ENCODE measurements at places on chromosomes 11 and 22. TPM values are rescaled to one million over a fixed set of nuclear protein-coding genes. Genes with fewer than 3 reads are reported as not detected.
A peak's percentile ranks its signal among the peaks of the same experiment; 100 is the strongest.

Gene KCNE3
- not detected for total RNA-seq

Gene SCN2B
- not detected for total RNA-seq

Gene SCGB1D2
- not detected for total RNA-seq

Gene ALDH3B1
- total RNA-seq, result 4.7 TPM

Gene TEX12
- total RNA-seq, result not detected

Gene UBQLNL
- 0.39 TPM for total RNA-seq

Gene LDLRAD3
- total RNA-seq, result 15.0 TPM

Gene RGL4
- total RNA-seq, result not detected

Gene MICAL3
- total RNA-seq, result 44.2 TPM

DNA sequence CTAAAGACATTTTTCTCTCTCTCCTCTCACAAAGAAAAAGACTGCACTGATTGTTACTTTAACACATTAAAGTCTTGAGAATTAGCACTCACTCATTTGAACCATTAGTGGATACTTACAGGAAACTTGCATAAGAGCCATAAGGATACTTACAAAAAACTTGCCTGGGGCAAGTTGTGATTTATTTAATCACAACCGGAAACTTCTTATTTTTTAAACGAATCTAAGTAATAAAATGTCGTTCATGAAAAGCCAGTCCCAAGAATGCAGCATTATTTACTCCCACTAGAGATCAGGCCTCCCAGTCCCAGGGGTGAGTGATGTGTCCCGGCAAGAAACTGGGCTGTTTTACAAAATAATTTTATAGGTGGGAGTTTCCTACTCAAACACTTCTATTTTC lies 59.3 kb upstream of the TTC12 start:
- no peak for DNase-seq
- H3K4me1 ChIP-seq, result no peaks in the 10 kb centered on the region
- no peak overlapping the region for H3K27ac ChIP-seq
- no peak overlapping the region for H3K4me3 ChIP-seq
- H3K36me3 ChIP-seq, result no peaks in the 10 kb centered on the region

DNA sequence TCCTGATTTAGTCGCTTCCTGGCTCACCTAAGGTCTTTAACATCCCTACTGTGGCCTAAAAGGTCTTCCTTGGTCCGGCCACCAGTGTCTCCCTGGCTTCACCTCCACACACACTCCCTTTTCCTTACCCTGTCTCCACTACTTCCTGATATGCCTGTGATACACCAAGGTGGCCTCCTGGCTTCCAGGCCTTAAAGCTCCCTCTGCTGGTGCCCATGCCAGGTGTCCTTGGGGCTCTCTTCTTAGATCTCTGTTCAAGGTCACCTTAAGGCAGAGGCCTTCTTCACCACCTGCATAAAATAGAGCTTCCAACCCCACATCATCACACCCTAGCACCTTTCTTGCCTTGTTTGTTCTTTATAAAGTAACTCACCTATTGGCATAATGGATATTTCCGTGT lies 787.7 kb downstream of the NTM start:
- H3K36me3 ChIP-seq, result no peaks in the 10 kb centered on the region
- DNase-seq, result no peak
- no peak overlapping the region for H3K27ac ChIP-seq
- no peak overlapping the region for H3K4me3 ChIP-seq

- no peak overlapping the region for H3K4me3 ChIP-seq
- H3K36me3 ChIP-seq, result no peaks in the 10 kb centered on the region
- H3K27me3 ChIP-seq, result no peaks in the 10 kb centered on the region
- H3K4me1 ChIP-seq, result peaks cover 15% of the 10 kb centered on the region
- H3K27ac ChIP-seq, result no peak overlapping the region
Observed at GRCh38 chr11:92632495-92632894, 337.0 kb upstream of the MTNR1B start.

DNA sequence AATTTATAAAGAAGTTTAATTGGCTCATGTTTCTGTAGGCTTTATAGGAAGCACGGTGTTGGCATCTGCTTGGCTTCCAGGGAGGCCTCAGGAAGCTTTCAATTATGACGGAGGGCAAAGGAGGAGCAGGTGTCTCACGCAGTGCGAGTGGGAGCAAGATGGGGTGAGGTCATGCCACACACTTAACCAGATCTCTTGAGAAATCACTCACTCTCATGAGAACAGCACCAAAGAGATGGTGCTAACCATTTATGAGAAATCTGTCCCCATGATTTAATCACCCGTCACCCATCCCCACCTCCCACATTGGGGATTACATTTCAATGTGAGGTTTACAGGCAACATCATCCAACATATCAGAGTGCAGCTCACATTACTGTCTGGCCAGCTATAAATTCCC lies 103.5 kb downstream of the ARHGAP8 start:
- no peak for DNase-seq
- no peaks in the 10 kb centered on the region for H3K4me1 ChIP-seq
- no peaks in the 10 kb centered on the region for H3K27me3 ChIP-seq
- H3K4me3 ChIP-seq, result no peak overlapping the region
- no peak overlapping the region for H3K27ac ChIP-seq

GRCh38 chr22:17116572-17117330 lies 4.4 kb downstream of the TMEM121B start:
- H3K4me3 ChIP-seq, result no peak overlapping the region
- no peaks in the 10 kb centered on the region for H3K36me3 ChIP-seq
- H3K4me1 ChIP-seq, result peaks cover 3% of the 10 kb centered on the region
- DNase-seq, result no peak

DNA sequence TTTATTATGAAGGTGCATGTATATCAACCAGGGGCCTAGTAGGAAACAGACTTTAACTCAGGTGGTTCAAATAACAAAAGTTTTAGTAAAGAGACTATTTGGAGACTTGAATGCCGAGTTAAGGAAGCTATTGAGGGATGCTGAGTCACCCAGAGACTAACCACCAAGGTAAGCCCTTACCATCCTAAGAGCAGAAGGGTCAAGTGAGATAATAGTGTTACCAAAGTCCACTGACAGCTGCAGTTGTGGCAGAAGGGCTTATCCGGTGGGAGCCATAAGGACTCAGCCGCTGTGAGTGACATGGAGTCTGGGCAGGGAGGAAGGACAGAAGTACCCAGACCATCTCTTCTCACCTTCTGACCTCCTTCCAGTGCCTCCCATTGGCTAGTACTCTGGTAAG lies 134.0 kb downstream of the INSC start:
- H3K27ac ChIP-seq, result no peak overlapping the region
- no peak overlapping the region for H3K4me3 ChIP-seq
- no peak for DNase-seq
- H3K36me3 ChIP-seq, result no peaks in the 10 kb centered on the region

DNA sequence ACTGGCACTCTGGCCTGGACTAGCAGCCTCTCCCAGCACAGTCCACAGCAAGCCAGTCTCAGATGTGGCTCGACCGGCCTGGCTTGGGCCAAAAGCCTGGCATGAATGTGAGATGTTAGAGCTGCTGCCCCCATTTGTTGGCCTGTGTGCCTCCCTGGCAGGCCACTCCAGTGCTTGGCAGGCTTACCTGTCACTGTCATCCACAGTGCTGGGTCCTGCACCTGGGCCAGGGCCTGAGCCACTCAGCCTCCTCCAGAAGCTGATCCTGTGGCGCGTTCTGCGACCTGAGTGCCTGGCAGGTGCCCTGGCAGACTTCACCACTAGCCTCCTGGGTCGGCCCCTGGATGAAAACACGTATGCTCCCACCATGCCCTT lies 36.1 kb downstream of the RRP8 start:
- no peak overlapping the region for H3K27ac ChIP-seq
- no peak for DNase-seq
- no peaks in the 10 kb centered on the region for H3K27me3 ChIP-seq
- H3K36me3 ChIP-seq, result no peaks in the 10 kb centered on the region

- no peak overlapping the region for H3K4me3 ChIP-seq
- peaks cover 29% of the 10 kb centered on the region for H3K4me1 ChIP-seq
- no peaks in the 10 kb centered on the region for H3K36me3 ChIP-seq
- H3K27me3 ChIP-seq, result no peaks in the 10 kb centered on the region
- peak; percentile 51 for DNase-seq
- H3K27ac ChIP-seq, result no peak overlapping the region
Observed at GRCh38 chr22:35643991-35644390, 4.3 kb upstream of the APOL6 start.

DNA sequence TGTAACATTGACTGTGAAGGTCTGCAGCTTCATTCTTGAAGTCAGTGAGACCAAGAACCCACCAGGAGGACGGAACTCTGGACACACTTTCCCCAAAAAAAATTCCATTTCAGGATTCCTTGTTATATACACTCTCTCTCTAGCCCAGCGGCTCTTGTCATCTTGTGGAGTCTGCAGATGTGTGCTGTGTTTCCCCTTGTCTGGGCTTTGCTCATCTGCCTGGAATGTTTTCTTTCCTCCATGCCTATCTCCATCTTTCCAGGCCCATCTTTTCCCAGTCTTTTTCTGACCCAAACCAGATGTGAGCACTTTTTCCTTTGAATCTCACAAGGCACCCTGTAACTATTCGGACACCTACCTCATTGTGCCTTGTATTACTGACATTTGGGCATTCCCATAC lies 5.1 kb upstream of the DRG1 start:
- H3K4me3 ChIP-seq, result no peak overlapping the region
- H3K27me3 ChIP-seq, result no peaks in the 10 kb centered on the region
- peaks cover 6% of the 10 kb centered on the region for H3K4me1 ChIP-seq
- H3K27ac ChIP-seq, result no peak overlapping the region
- DNase-seq, result no peak
- H3K36me3 ChIP-seq, result no peaks in the 10 kb centered on the region

DNA sequence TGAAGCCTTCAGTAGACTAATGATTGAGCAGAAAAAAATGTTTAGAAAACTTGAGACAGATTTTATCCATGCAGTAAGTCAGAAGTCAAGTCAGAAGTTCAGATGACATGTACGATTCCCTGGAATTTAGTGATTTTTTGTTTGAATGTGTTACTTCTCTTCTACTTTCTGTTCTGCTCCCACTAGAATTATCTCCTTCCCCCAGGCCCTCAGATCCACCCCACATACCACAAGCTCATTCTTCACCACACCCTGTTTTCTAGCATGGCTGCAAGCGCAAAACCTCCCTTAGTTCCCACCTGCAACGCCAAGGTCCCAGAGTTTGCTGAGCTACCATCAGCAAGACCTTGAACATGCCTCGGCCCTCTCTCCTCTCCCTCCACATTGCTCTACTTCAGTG lies 64.1 kb downstream of the KCNJ1 start:
- no peak overlapping the region for H3K4me3 ChIP-seq
- no peaks in the 10 kb centered on the region for H3K27me3 ChIP-seq
- peaks cover 38% of the 10 kb centered on the region for H3K4me1 ChIP-seq
- H3K36me3 ChIP-seq, result peaks cover 28% of the 10 kb centered on the region
- no peak for DNase-seq
- H3K27ac ChIP-seq, result no peak overlapping the region

DNA sequence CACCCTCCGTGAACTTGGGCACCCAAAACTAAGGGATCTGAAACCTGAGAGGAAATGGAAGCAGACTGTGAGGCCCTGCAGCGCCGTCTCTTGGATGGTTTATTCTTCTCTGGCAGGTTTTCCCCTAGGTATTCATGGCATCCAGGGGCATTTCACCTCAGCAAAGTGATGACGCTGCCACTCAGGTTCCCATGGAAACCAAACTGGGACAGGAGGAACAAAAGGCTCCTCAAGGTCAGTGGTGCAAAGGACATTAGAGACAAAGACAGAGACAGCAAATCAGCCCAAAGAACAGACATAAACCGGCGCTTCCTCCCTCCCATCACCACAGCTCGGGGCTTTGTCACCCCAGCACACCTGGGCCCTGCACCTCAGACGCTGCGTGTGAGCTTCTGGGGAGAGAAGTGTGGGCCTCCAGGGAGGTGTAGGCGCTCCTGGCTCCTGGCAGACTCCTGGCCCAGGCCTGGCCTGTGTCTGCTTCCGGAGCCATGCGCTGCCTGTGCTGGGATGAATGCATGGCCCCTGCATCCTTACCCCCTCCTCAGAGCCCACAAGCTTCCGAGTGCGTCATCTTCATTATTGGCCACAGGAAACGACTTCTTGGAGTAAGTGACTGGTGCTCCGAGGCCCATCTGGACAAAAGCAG lies 5.9 kb downstream of the TP53AIP1 start:
- H3K4me3 ChIP-seq, result no peak overlapping the region
- no peaks in the 10 kb centered on the region for H3K36me3 ChIP-seq
- no peak for DNase-seq
- peaks cover 21% of the 10 kb centered on the region for H3K27me3 ChIP-seq

DNA sequence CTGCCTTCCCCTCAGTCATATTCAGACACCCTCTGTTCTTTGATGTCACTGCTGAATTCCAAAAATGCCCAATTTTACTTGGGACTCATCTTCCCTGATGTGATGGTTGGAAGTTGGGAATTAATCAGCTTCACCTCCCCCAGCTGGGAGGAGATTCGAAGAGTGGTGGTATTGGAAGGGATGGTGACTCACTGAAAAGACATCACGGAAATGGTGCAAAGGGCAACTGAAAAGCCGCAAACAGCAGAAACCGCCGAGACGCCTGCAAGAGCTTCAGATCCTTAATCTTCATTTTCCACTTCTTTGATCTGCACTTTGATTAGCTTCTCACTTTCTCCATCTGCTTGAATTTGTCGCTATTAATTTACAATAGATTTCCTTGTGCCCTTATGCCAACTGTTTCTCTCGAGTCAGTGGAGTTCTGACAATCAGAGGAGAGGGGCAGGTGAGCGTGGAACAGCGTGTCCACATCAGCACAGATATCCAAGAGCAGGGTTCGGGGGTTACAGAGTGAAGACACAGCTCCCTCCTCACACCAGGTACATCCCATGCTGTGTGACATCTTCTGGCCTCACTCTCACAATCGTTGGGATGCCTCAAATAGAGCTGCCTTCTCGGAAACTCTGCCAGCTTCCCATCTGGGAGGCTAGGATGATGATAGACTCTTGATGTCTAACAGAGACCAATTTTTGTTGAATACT lies 325.4 kb downstream of the BRD1 start:
- no peaks in the 10 kb centered on the region for H3K27me3 ChIP-seq
- no peak overlapping the region for H3K4me3 ChIP-seq
- DNase-seq, result no peak
- H3K36me3 ChIP-seq, result no peaks in the 10 kb centered on the region

DNA sequence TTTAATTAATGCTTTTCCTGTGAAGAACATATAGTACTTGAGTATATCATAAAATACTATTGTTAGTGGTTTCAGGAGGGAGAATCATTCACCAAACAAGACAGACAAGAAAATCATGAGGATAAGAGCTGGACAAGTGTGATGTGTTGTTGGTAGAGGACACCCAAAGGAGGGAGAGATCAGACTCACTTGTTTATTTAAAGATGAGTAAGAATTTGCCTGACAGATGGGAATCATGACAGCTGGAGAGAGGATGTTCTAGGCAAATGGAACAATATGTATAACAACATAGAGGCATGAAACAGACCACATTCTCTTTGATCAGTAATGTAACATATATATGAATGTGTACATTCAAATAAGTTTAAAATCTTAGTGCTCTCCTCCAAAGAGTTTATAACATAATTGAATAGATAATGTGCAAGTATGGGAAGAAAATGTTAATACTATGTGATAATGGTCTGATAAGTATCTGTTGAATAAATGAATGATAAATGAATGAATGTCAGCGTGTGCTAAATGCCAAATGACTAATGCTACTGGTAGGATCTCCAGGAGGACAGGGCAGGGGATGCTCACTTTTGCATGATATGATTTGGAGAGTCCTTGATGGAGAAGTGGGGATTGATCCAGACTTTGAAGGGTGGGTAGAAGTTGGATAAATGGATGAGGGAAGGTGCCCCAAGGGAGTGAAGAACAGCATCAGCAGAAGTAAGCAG lies 228.9 kb upstream of the SORL1-AS1 start:
- DNase-seq, result no peak
- H3K4me1 ChIP-seq, result peaks cover 2% of the 10 kb centered on the region
- H3K36me3 ChIP-seq, result no peaks in the 10 kb centered on the region
- H3K4me3 ChIP-seq, result no peak overlapping the region
- no peak overlapping the region for H3K27ac ChIP-seq
- H3K27me3 ChIP-seq, result peaks cover 7% of the 10 kb centered on the region

- no peak overlapping the region for H3K27ac ChIP-seq
- no peaks in the 10 kb centered on the region for H3K27me3 ChIP-seq
- no peak overlapping the region for H3K4me3 ChIP-seq
- peaks cover 16% of the 10 kb centered on the region for H3K4me1 ChIP-seq
Observed at GRCh38 chr11:73478737-73479347, 102.6 kb downstream of the RELT start.
